Femur (tissue), 1 donor: ENCODE measurements at places on chromosomes 4 and X.
A peak's percentile ranks its signal among the peaks of the same experiment; 100 is the strongest.

- no peak for DNase-seq
Measured at GRCh38 chr4:76697129-76697803, 200.7 kb downstream of the SOWAHB start.

GRCh38 chr4:169823685-169824084 is 65.9 kb upstream of the HPF1 start:
- DNase-seq, result peak; percentile 73

DNA sequence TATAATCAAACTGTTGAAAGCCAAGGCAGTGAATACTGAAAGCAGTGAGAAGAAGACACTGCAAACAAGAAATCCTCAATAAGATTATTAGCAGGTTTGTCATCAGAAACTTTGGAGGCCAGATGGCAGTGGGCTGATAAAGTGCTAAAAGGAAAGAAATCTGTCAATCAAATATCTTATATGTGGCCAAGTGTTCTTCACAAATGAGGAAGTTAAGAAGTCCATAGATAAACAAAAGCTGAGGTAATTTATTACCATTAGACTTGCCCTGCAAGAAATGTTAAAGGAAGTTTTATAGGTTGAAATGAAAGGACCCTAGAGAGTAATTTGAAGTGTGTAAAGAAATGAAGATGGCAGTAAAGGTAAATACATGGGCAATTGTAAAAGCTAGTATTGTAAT is 586.6 kb downstream of the RAPGEF2 start:
- DNase-seq, result no peak

DNA sequence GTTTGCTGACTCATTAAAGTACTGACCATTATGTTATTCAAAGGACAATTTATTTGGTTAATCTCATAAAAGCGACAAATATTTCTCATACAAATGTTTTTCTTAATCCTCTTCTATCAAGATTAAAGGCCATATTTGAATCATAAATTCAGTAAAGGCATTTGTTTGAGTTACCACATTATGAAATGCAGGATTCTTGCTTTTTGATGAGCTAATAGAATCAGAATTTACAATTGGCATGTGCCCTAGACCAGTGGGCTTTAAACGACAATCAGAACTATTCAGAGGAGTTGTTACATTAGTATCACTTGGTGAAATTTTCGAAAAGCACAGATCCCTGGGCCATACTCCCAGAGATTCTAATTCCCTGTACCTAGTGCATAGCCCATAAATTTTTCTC is 55.3 kb downstream of the KLHL4 start:
- DNase-seq, result no peak

- peak; percentile 37 for DNase-seq
Measured at GRCh38 chr4:38489924-38490639, 173.9 kb upstream of the KLF3 start.

DNA sequence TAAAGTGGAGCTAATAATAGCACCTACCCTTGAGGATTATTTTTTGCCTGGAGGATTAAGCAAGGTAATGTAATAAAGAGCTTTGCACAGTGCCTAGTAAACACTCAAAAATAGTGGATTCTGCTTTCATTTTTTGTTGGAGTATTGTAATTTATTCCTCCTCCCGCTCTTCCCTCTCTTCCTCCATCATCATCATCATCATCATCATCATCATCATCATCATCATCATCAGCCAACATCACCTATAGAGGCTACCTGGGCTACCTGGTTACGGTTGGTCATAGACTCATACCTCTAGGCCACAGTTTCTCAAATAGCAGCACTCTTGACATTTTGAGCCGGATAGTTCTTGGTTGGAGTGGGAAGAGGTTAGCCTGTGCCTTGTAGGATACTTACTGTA is 126.9 kb upstream of the TEX13A start:
- no peak for DNase-seq

DNA sequence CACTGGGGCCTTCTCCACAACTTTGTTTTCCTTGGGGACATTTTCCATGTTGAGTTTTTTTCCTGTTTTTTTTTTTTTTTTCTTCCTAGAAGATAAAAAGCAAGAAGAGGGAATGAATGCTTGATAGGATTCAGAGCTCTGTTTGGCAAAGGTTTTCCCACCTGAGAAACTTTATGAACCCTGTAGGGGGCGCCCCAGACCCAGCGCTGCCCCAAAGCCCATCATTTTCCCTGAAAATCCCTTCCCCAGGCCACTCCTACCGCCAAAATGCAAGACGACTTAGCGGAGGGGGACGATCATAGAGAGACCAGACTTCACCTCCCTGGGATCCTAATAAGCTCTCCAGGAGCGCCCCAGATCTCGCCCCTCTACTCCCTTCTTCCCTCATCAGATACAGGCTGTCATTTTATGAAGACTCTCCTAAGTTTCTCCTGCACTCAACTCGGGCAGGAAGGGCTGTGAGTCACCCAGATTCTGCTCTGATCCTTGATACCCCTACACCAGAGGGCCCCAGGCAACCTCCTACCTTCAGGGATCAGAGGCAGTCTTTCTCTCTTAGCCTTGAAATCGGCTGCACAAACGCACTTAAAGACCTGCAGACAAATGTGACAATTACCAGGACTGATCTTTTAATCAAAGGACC is 1.4 kb downstream of the BEX5 start:
- DNase-seq, result no peak

- DNase-seq, result no peak
Measured at GRCh38 chrX:19343085-19343534, 617 bp upstream of the PDHA1 start.

- DNase-seq, result no peak
Measured at GRCh38 chrX:574251-574650, 56.3 kb upstream of the SHOX start.

GRCh38 chrX:43970528-43970927 is 2.7 kb downstream of the NDP start:
- no peak for DNase-seq

- DNase-seq, result peak; percentile 0
Measured at GRCh38 chr4:1473718-1474117, 67.5 kb upstream of the NKX1-1 start.

- no peak for DNase-seq
Measured at GRCh38 chrX:110698696-110699095, 96.9 kb downstream of the CHRDL1 start.

GRCh38 chrX:1564750-1565683 is 26.4 kb upstream of the AKAP17A start:
- no peak for DNase-seq

GRCh38 chrX:46793386-46794143 is 34.6 kb upstream of the SLC9A7 start:
- DNase-seq, result no peak

- no peak for DNase-seq
Measured at GRCh38 chr4:122005064-122005755, 53.4 kb upstream of the TRPC3 start.

- DNase-seq, result no peak
Measured at GRCh38 chrX:25976683-25977310, 161.3 kb upstream of the MAGEB18 start.

GRCh38 chrX:69280933-69281332 is 115.7 kb upstream of the PJA1 start:
- no peak for DNase-seq

- DNase-seq, result no peak
Measured at GRCh38 chr4:119337010-119337409, 15.1 kb upstream of the FABP2 start.

- no peak for DNase-seq
Measured at GRCh38 chr4:28436191-28437080, 1575.8 kb downstream of the STIM2 start.

GRCh38 chrX:843306-843705 is 212.7 kb downstream of the SHOX start:
- no peak for DNase-seq

DNA sequence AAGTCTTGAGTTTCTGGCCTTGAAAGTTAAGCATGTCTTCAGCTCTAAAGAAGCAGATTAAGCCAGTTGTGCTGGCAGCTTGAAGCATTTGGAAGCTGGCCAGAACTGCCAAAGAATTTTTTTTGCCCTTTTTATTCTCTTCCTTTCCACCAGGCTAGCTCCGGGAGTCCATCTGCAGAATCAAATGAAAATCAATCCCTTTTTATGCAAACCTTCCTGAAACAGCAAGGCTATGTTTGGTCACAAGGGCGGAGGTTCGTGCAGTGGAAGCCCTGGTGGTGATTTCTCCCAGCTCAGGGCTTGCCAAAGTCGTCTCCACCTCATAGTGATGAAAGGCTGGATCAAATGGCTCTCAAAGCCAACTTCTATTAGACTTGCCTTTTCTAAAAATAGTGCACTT is 21.6 kb upstream of the C4orf54 start:
- DNase-seq, result peak; percentile 27

DNA sequence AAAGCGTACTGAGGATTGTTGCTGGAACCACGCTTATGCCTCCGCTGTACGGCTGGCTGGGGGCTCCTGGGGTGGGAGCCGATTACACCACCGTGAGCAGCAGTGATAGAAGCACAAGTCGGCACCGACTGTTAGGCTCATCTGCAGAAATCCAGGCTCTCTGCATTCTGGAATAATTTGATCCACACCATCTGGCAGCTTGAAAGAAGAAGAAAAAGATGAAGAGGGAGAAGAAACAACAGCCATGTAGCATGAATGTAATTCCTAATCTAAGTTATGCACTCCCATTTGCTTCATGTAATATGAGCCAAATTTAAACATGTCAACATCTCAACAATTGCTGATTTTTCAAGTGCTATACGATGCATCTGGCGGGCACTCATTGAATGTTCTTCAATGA is 84.6 kb upstream of the DHX15 start:
- DNase-seq, result no peak

DNA sequence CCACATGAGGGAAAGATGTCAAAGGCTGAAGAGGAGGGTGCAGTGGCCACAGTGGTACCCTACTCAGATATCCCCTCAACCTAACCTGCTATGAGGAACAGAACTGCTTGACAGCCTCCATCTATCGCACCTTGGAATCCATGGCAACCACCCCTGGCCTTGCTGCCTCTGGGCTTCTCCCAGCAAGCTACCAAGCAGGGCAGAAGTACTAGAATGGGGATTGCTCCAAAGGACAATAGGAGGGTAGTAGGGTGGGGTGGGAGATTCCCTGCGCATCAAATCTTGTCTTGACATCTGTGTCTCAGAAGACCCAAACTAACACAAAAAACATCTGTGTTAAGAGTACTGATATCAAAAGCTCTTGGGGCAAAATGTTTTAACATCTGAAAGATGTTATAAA is 118.2 kb downstream of the FBXW7 start:
- no peak for DNase-seq

DNA sequence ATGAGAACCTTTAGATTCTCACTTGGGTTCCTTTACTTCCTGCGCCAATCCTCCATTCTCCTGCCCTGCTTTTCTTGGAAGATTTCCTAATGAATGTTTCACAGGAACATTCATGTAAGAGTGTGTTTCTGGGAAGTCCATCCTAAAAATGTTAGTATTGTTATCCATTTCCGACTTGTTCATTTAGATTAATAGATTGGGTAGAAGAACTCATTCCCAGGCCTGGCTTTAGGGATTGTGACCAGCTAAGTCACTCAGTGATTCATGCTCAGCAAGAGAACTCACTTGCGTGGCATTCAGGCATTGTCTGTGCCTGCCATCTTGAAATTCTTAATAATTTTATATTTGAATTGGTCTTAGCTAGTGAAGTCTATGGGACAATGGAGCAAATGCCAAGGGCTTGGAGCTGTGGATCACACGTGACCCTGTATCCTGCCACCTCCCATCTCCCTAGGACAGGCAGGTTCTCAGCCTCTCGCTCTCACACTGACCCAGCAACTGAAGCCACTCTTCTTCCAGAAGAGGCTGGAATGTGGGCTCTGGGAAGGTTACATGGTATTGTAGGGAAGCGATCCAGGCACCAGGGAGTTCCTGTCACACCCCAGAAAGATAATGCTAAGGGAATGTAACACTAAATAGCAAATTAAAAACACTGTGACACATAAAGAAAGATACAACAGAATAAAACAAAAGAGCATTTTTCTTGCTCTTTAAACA is 562.1 kb downstream of the TMA16 start:
- DNase-seq, result no peak

- DNase-seq, result no peak
Measured at GRCh38 chrX:34563804-34564203, 93.3 kb downstream of the TMEM47 start.

DNA sequence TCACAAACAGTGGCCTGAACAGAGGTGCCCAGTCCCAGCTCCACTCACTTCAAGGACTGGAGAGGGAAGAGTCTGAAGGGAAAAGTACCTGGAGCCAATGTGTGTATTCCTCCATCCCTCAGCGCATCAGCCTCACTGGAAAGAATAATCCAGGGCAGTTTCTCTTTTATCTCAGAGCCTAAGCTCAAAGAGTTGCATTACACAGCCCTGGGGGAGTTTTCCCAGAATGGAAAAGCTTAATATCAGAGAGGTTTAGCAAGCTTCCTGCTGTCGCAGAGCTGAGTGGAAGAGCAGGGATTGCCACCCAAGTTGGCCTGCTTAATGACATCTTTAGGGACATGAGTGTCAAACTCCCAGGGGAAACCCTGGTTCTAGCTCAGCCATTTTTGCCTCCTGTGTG is 80.4 kb upstream of the MSX1 start:
- no peak for DNase-seq

DNA sequence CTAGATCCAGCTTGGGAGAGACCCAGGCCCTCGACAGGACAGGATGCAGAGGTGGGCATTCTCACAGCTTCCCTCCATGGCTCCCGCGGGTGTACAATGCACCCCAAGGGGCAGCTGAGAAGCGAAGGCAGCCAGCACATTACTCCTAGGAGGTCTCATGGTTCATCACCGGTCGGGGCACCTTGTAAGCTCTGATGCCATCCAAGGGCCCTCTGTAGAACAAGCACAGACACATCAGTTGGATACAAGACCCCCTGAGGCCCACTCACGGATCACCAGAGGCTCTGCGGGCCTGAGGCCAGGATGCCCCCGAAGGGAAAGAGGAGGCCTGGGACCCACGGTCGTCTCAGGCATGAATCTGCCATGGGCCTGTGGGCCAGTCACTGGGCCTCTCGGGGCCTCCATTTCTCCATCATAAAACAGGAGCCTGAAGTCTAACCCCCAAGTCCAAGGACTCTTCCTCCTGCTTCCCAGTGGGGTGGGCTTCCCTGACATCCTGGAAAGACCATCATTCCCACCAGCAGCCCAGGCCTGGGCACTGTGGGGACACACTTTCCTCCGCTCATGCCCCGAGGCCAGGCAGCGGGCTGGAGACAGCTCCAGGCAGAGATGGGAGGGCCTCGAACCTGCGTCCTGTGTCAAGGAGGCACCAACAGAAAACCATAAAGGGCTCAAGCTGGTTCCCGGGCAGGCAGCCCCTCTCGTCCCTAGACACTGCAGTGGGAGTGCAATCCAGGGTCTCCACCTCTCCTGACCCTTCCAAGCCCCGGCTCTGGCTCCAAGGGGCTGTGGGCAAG is 20.1 kb downstream of the HMX1 start:
- DNase-seq, result no peak

GRCh38 chrX:18895189-18895951 is 88.5 kb downstream of the PHKA2 start:
- DNase-seq, result no peak
